ENCODE measurements at places on chromosomes 1 and 21.
A peak's percentile ranks its signal among the peaks of the same experiment; 100 is the strongest.

- DNase-seq: no peak
Observed at GRCh38 chr1:40313329-40313957, 3.6 kb downstream of the COL9A2 start.

GRCh38 chr1:202361701-202362100, 13.2 kb downstream of the PPP1R12B start:
- DNase-seq: no peak

GRCh38 chr1:63821091-63822005, 47.5 kb downstream of the ROR1 start:
- DNase-seq: no peak

DNA sequence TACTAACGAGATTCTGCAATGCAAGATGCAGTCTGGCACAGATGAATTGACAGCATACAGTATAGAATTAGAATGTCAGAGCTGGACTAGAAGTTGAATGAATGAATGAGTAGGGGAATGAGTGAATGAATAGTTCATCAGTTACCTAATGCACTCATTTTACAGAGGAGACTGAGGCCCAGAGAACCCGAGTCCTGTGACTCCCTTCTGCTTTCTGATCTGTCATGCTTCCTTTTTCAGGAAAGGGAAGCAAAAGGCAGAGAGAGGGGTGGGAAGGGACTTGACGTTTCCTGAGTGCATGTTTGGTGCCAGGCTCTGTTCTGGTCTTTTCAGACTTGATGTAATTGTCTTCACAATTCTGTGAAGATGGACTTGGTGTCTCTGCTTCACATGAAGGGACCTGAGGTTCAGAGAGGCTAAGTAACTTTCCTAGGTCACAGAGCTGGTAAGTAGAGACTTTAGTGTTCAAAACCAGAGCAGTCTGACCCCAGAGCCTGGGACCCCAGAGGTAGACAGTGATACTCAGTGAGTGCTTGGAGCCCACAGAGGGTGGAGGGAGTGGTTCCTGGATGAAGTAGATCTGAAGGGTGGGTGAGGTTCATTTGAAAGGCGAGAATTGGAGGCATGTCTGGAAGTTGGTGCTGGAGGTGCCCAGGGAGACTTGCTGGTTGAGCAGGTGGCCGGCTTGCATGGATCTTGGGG, 8.0 kb upstream of the MEX3A start:
- DNase-seq: no peak

DNA sequence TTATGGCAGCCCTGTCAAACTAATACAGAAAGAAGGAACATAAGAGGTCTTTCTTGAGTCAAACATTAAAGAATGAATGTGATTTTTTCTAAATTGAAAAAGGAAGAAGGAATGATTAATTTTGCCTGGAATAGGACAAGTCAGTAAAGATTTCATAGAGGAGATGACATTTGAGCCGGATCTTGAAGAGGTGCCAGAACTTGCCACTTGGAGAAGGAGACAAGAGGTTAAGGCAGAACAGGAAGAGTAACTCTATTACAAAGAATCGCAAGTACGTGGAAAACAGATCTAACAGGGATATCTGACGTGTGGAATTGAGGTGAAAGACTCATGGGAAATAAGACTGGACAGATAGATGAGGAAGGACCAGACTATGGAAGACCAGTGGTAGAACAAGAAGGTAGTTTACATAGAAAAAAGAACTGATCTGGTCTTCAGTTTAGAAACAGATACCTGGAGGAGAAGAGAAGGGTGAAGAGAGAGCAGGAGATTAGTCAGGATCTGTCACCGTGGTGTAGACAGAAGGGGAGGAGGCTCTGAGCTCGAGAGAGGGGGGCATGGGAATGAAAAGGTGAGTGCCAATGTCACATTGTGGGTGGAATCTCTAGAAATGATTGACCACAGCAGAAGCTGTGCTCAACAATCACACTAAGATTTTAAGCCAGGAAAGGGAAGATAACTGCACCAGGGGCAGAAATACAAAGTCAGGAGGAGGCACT, 32.5 kb downstream of the RHOU start:
- no peak for DNase-seq

GRCh38 chr21:42572906-42573495, 59.3 kb downstream of the SLC37A1 start:
- DNase-seq: no peak

- no peak for DNase-seq
Observed at GRCh38 chr1:155012026-155012546, 9.5 kb downstream of the ZBTB7B start.

DNA sequence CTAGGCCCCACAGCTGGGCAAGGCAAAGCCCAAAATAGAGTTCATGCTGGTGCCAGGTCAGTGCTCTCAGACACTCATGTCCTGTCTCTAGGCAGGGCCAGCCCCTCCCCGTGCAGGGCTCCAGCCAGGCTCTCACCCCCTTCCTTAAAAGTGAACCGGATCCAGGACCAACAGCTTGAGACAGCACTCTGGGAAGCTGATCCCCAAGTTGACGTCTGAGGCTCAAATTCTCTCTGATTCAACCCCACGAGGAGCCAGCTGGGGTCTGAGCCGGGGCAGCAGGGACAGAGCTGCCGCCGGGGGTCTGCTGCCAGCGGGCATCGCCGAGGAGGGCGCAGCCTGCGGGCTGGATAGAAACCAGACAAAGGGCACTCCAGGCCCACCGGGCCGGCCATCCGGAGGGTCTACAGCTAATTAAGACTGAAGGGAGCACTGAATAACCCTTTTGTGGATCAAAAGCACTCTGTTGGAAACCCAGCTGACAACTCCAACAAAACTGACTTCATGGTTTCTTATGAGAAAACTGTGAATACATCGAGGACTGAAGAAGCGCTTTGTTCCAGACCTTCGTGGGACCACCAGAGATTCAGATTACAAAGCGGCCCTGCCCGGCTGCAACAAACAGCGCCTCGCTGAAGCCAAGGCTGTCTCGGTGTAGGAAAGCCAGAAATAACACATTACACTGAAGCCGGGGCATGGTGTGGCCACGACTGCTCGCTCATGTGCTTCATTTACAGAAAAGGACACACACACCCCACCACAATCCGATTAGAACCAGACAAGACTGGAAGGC, 95.8 kb downstream of the PSMG1 start:
- no peak for DNase-seq

DNA sequence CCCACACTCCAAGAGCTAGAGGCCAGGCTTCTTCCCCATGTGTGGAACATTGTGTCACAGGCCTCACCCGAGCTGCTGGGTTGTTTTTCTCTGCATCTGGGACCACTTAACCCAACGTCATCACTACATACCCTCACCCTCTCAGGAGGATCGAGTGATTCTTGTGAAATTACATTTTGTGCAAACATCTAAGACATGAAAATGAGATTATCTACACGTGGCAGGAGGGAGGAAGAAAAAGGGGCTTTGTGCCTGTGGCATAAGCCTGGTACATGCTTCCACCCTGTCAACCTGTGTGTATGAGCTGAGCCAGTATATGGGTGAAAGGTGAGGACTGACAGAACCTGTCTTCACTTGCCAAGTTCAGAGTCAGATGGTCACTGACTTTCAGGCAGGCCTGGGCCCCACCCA, 1.6 kb downstream of the CPT2 start:
- DNase-seq: no peak

DNA sequence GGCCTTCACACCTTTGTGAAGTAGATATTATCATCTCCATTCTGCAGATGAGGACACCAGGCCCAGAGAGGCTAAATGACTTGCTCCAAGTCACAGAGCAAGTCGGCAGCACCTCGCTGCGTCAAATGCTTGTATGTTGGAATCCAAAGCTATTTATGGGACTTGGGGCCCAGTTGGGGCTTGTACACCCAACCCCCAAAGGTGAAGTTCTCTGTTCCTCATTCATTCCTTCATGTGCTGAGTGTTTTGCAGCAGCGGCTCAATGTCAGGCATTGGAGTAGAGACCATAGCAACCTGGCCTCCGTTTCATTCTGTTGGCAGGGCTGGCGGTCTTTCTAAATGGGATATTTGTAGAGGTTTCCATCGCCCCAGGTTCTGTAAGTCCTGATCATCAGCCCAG, 113.4 kb upstream of the SLC25A33 start:
- no peak for DNase-seq

GRCh38 chr1:44318097-44319088, 36.7 kb downstream of the ERI3 start:
- peak; percentile 62 for DNase-seq

- peak; percentile 78 for DNase-seq
Observed at GRCh38 chr1:175152006-175152652, 40.4 kb downstream of the KIAA0040 start.

- no peak for DNase-seq
Observed at GRCh38 chr1:70090141-70090540, 115.2 kb downstream of the LRRC40 start.
